ENCODE measurements at places on chromosomes 4 and X.

DNA sequence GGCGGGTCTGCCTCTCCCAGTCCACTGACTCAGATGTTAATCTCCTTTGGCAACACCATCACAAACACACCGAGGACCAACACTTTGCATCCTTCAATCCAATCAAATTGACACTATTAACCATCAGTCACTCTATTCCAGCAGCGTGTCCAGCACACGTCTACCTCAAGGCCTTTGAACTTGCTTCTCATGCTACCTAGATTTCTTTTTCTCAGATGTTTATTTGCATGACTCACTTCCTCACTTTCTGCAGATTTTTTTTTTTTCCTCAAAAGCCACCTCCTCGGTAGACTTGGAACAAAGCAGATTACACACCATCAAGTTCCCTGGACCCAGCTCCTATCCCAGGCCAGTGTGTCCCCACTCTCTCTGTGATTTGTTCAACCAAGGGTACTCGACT is 49.5 kb downstream of the SUPT20HL2 start:
- no peak for DNase-seq

- no peak for DNase-seq
Observed at GRCh38 chr4:119750048-119750447, 121.4 kb upstream of the PDE5A start.

DNA sequence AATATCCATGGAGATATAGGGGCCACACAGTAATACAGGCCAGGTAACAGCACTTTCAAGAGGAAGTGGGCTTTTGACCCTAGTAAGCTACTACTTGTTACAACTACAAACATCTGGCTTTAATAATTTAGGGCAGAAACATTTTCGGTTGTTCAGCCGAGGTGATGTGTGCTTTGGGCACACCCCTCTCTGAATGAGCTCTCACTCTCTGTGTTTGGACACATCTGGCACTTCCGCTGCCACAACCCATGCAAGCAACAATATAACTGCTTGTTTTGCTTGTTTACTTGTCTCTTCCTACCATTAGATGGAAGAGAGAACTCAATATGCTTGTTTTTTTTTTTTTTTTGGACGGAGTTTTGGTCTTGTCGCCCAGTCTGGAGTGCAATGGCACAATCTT is 277.2 kb downstream of the HS3ST1 start:
- DNase-seq, result no peak

DNA sequence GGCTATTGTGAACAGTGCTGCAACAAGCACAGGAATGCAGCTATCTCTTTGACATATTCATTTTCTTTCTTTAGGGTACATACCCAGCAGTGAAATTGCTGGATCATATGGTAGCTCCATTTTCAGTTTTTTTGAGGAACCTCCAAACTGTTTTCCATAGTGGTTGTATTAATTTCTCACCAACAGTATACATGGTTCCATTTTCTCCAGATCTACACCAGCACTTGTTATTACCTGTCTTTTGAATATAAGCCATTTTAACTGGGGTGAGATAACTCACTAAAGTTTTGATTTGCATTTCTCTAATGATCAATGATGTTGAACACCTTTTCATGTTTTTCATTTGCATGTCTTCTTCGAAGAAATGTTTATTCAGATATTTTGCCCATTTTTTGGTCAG is 241.1 kb upstream of the AGTR2 start:
- no peak for DNase-seq

DNA sequence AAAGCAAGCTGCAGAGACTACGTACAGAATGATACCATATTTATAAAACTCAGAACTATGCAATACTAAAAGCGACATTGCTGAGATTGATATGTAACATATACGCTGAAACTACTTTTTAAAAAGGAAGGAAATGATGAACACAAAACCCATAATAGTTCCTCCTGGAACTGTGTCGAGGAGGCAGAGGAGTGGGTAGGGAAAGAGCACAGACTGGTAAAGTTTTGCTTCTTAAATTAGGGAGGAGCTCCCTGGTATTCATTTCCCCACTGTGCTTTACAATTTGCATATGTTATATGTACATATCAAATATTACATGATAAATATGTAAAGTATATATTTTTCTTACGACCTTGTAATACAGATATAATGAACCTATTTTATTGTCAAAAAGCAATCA is 13.9 kb downstream of the UFSP2 start:
- DNase-seq, result no peak

DNA sequence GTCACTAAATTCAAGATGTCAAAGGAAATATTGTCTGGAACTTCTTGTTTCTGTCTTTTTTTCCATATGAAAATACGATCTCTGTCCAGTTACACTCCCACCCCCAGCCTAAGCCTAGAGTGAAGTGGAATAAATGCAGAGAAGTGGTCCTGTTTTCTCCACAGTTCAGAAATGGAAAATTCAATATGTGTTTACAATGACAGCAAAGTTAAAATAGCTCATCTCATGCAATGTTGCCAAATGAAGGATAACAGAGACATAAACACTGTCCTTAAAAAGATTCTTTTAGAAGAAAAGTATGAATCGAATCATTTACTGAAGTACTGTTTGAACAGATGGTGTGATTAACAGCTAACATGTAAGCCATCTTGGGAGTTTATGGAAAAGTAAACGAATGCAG is 160.8 kb upstream of the STK26 start:
- no peak for DNase-seq

GRCh38 chrX:79325263-79325958 is 41.7 kb downstream of the ITM2A start:
- no peak for DNase-seq

DNA sequence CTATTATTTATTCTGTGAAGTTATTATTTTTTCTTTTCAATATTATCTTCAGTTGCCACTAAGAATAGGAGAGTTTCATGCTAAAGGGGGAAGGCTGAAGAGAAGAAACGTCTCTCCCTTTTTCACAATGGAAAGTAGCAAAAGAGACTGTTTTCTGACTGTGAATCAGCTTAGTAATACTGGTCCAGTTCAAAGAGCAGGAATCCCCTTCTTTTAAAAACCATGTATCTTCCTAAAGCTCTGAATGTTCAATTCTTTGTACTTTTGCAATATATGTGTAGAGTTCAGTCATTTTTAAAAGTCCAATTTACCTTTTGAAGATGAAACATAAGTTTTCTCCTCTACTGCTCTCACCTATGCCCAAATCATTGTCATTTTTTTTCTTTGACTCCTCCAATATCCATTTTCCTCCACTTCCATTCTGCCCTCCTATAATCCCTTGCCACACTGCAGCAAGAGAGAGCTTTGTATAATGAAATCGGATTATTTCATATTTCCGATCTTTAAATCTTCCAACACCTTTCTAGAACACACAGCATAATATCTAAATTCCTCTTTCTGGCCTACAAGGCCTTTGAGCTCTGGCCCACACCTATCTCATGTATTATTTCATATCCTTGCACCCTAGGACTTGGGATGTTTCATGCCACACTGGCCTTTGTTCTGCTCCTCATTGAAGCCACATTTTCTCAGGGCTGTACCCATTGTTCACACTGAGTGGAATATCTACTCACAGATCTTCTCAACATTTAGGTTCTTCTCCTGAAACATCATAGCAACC is 195.3 kb downstream of the CAMK2D start:
- no peak for DNase-seq

GRCh38 chr4:93203708-93204107 is 624.8 kb upstream of the ATOH1 start:
- no peak for DNase-seq

DNA sequence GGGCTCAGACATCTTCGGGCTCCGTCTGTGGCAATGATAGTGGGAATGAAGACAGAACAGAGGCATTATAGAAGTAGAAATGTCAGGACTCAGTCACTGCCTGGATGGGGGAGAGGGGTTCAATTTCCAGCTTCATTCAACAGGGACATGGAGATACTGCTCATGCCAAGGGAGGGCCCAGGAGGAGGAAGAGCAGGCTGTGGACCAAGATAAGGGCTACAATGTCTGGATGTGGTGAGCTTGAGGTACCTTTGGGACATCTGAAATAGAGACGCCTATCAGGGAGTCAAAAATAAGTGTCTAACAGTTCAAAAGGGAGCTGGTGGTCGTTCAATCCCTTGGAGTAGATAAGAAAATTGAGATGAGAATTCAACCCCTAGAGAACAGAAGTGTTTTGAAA is 34.5 kb downstream of the ELF4 start:
- DNase-seq, result no peak

GRCh38 chr4:8832113-8832915 is 39.3 kb downstream of the HMX1 start:
- no peak for DNase-seq

- no peak for DNase-seq
Observed at GRCh38 chrX:69156638-69157037, 8.6 kb downstream of the PJA1 start.

DNA sequence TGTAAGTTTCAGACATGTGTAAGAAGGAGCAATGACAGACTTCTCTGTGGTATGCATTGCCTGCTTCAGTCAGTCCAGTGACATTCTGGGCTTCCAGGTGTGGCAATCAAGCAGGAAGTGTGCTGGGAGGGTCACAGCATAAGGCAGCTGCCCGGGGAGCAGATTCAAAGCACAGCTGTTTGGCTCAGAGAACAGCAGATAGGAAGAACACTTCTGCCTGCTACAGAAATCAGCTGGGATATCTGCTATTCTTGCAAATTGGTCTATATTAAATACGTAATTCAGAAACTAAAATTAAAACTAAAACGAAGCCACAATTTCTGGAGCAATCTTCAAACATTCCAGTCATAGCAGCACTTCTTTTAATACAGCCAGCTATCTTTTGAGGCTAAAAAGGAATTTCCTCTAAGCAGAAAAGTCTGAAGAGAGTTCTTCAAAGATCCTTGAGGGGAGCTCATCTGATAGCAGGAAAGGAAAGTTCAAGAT is 47.5 kb upstream of the GALNT7 start:
- DNase-seq, result no peak

DNA sequence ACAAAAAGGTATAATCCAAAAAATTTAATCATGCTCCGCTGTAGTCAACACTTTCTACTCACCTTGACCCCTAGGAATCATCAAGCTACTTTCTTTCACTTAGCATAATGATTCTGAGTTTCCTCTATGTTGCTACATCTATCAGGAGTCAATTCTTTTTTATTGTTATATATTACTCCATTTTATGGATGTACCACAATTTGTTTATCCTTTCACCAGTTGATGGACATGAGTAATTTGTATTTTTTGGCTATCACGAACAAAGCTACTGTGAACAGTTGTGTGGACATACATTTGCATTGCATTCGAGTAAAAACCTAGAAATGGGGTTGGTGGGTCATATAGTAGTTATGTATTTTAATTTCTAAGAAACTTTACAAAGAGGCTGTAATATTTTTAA is 102.9 kb downstream of the PRSS12 start:
- DNase-seq, result no peak

DNA sequence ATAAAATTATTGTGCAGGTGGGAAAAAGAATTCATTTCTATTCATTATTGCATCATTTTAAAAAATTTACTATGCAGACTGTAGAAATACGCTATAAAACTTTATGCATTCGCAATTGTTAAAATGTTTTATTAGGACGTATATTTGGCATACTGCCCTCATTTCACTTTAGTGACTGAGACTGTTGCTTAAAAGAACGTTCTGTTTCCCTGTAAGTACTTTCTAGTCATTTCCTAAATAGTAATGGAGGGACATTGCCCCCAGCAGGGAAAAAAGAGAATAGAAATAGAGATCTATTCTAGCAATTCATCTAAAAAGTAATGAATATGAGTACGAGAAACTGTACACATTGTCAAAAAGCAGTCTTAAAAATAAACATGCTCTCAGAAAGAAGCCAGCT is 1295.8 kb upstream of the TENM3 start:
- DNase-seq, result peak; percentile 56
